ENCODE measurements at places on chromosomes 2 and 18.

GRCh38 chr18:8548186-8548585 is 61.1 kb upstream of the RAB12 start:
- no peak for DNase-seq

DNA sequence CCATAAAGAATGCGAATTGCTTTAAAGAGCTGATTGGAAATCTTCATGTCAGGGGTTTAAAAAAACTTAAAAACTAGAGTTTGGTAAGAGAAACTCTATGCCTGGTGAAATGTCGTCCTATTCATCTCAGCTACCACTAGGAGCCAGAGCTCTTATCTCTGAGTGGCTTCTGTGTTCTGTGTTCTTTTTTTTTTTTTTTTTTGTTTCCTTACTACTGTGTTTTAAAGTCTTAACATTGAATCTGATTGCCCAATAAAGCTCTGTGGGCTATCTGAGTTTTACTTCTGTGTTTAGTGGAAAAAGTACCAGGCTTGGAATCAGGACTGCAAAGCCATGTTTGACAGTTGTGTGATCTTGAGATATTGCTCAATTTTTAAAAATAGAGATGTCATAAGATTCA is 494.8 kb downstream of the RIT2 start:
- DNase-seq = no peak

DNA sequence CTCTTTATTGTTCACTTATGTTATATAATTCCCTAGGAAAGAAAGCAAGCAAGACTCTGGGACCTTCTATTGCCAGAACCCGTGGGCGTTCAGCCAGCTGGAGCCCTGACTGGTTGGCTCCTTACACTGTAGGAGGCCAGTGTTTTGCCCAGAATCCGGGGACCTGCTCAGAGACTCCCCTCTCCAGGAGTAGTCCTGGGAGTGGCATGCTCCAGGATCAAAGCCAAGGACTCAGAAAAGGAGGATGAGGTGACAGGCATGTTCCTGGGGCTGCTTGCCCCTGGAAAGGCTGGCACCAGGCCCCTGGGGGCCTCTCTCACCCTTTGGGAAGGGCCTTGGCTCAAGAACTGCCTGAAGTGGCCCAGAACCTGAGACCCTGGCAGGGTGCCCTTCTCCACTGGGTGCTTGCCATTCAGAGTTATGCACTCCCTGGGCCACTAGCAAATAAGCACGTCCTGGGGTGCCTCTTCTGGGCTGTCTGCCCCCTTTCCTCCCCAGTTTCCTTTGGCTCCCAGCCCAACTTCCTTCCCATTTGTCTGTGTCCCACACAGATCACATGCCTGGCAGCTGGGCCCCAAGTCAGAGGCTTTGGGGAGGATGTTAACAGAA is 19.6 kb upstream of the KIF3C start:
- DNase-seq = peak; percentile 62

GRCh38 chr2:143345887-143346787 is 216.9 kb downstream of the ARHGAP15 start:
- no peak for DNase-seq

DNA sequence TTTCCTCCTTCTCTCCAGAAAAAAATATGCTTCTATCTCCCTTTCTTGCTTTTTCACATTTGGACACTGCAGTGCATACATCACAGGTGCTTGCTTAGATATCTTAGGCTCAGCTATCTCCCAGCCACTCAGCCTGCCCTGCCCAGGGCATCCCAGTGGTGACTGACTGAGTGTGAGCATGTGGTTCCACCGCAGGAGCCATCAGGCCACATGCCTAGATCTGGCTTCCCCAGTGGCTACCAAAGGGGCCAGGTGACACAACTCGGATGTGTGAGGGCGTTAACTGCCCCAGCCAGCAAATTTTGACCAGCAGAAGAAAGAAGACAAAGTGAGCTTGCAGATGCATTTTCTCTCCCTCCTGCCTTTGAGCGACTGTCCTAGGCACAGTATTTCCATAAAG is 25.5 kb downstream of the SP5 start:
- no peak for DNase-seq

GRCh38 chr2:165863810-165864261 is 69.8 kb upstream of the GALNT3 start:
- DNase-seq = no peak

GRCh38 chr2:37654419-37654818 is 17.0 kb downstream of the CDC42EP3 start:
- no peak for DNase-seq

DNA sequence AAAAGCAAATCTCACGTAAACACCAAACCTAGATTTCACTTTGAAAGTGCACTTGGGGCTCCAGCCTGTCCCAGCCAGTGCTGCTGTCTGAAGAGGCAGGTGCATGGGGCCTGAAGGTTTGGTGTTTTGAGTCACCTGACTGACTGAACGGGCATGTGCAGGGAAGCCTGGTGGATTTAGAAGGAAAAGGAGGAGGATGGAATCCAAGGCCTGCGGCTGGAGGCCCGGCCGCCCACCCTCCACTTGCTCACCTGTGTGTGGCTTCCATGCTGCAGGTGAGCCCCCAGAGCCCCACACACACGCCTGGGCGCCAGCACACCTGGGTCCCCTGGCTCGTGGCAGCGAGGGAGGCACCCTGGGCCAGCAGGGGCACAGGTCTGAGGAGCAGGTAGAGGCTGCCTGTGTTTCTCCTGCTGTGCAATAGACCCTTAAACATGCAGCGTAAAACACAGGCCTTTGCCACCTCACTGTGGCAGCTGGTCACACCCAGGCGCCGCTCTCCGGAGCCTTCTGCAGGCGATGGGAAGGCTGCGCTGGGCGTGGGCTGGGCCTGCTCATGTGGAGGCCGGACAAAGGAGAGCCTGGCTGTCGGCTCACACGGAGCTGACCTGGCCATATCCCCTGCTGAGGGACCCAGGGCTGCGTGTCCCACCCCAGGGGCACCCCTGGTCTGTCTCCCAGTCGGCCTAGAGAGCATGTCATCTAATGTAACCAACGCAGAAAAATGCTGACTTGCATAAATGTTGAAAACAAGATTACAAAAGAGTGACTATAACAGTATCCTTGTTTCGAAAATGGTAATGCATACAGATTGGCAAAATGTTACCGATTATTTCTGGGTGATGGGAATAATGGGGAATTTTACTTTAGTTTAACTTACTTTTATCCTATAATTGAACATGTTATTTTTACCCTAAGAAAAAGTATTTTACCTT is 71.3 kb downstream of the TMEM18 start:
- no peak for DNase-seq

GRCh38 chr2:212638694-212639093 is 100.1 kb upstream of the ERBB4 start:
- DNase-seq = no peak

- no peak for DNase-seq
Measured at GRCh38 chr2:204791230-204791629, 246.0 kb downstream of the PARD3B start.

- DNase-seq = no peak
Measured at GRCh38 chr2:64295326-64296139, 151.3 kb upstream of the PELI1 start.

DNA sequence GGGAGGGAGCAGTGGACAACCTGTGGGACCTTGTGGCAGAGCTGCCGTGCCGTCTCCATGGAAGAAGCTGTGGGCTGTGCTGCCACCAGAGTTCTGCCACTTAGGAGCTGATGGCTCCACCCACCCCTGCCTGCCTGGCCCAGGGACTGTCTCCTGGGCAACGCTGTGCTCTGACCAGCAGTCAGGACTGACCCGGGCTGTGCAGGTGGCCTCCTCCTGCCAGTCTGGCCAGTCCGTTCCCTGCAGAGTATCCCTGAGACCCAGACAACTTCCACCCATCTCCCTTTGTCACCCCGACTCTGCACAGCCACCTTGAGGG is 12.8 kb downstream of the ASIC4 start:
- peak; percentile 25 for DNase-seq

DNA sequence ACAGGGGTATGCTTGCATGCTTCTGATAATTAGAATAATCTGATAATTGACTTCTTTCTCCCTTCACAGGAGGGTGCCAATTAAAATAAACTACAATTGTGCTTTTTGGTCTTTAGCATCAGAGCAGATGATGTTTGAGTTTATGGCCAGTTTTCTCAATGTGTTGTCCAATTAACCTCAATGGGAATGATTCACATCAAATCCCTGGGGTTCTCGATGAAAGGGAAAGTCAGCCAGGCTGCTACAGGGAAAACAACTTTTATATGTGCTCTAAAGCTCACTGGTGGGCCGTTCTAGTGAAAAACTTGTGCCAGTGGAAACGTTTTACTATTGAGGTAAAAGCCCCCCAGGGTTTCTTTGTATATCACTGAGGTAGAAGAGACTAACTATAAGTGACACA is 887.3 kb upstream of the CRIM1 start:
- DNase-seq = no peak

DNA sequence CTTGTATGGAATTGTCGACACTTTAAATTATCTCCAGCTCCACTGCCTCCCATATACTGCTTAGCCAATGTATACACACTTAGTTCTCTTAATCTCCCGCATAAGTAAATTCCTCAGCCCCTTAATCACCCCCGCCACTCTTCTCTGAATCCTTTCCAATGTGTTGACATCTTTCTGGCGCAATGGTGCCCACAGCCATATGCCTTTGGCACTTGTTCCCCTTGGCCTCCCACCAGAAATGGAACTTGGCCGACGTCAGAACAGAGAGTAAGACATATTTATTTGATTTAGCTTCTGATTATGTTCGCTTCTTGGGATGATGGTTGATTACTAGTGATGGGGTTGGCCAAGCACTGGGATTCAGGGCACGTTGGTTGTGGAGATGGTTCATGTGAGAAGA is 1089.3 kb upstream of the CELF4 start:
- DNase-seq = no peak

- no peak for DNase-seq
Measured at GRCh38 chr18:76880026-76880425, 57.7 kb downstream of the ZNF236 start.

DNA sequence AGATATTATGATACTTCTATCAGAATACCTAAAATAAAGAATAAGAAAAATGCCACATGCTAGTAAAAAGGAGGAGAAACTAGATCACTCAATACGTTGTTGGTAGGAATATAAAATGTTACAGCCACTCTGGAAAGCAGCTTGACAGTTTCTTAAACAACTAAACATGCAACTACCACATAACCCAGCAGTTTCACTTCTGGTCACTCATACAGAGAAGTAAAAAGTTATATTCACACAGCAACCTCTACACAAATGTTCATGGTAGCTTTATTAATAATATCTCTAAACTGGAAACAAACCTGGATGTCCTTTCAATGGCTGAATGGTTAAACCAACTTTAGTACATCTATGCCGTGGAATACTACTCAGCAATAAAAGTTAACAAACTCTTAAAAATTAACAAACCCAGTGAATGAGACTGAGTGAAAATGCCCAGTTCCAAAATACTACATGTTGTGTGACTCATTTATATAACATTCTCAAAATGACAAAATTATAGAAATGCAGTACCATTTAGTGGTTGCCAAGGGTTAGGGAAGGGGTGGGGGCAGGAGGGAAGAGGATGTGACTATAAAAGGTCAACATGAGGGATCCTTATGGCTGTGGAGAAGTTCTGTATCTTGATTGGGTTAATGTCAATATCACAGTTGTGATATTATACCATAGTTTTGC is 124.1 kb downstream of the MMADHC start:
- no peak for DNase-seq

- no peak for DNase-seq
Measured at GRCh38 chr2:120934574-120935338, 199.1 kb downstream of the GLI2 start.

GRCh38 chr2:16335947-16336346 is 329.7 kb downstream of the CYRIA start:
- DNase-seq = no peak

DNA sequence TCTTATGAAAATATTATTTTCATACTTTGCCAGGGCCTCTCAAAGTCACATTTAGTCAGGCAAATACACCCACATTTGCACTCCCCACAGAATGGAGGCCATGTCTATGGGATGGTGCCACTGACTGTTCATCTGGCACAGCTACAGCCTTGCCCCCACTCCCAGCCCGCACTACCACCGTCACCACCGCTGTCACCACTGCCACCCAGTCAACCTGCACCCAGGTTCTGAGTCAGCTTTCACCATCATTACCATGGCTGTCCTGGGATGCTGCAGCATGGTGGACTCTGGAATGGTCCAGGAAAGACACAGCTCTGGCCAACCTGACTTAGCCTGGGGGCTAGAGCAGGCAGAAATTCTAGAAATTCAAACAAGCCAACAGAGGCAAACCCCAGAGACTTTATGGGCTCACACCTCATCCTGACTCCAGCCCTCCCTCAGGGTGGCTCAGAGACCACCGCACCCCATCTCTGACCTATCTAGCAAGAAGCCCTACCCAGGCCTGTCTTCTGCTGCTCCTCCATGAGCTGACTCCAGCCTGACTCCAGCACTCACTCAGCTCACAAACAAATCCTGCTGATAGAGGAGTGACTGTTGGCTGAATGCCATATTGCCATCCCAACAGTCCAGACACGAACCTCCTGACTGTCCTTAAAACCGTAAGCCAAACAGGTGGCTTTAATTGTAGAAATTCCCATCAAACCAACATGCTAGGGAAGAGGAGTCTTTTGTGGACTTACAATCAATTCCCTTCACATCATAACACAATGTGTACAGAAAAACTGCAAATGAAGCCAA is 28.0 kb downstream of the DNER start:
- peak; percentile 76 for DNase-seq

- no peak for DNase-seq
Measured at GRCh38 chr2:38716185-38716584, 35.0 kb downstream of the SRSF7 start.

DNA sequence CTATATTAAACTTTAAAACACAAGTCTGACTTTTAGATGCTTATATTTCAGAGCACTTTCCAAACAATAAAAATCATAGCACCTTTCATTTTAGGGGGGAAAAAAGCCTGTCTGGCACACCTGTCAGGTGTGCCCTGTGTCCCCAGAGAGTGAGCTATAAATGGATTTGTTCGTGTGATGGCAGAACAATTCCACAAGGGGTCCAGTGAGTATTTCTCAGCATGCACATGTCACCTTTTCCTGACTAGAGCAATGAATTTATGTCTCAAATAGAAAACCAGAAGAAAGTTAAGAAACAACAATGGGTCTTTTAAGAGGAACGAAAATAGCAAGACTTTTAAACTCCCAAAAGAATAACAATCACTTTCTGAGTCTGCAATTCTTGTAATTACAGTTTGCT is 55.9 kb downstream of the ACVR1C start:
- DNase-seq = no peak

- DNase-seq = no peak
Measured at GRCh38 chr2:105556366-105556765, 157.5 kb upstream of the FHL2 start.

- no peak for DNase-seq
Measured at GRCh38 chr2:61125798-61126197, 36.2 kb upstream of the C2orf74 start.

- no peak for DNase-seq
Measured at GRCh38 chr2:105176429-105176828, 65.1 kb upstream of the GPR45 start.

- no peak for DNase-seq
Measured at GRCh38 chr2:201779901-201780673, 646 bp downstream of the ALS2 start.
